ENCODE measurements at places on chromosomes 16 and 17. TPM values are rescaled to one million over a fixed set of nuclear protein-coding genes. Genes with fewer than 3 reads are reported as not detected.

Gene EME1
- not detected for total RNA-seq

Gene EFNB3
- total RNA-seq: not detected

Gene ATP2A3
- 27.2 TPM for total RNA-seq

Gene P2RX1
- total RNA-seq: not detected

Gene HCRT
- total RNA-seq: not detected

Gene NATD1
- 13.4 TPM for total RNA-seq

Gene GRIN2A
- total RNA-seq: 7.8 TPM

Gene ITGAL
- total RNA-seq: 0.11 TPM

Gene KATNIP
- total RNA-seq: 6.6 TPM

Gene CDRT15
- not detected for total RNA-seq

Data from ascending aorta (tissue), 2 donors.